ENCODE measurements at places on chromosomes 7 and 10.
A peak's percentile ranks its signal among the peaks of the same experiment; 100 is the strongest.

- DNase-seq: no peak
- H3K27me3 ChIP-seq: no peaks in the 10 kb centered on the region
- no peaks in the 10 kb centered on the region for H3K36me3 ChIP-seq
These were observed 31.9 kb downstream of the LAMB1 start for GRCh38 chr7:107971100-107971499.

DNA sequence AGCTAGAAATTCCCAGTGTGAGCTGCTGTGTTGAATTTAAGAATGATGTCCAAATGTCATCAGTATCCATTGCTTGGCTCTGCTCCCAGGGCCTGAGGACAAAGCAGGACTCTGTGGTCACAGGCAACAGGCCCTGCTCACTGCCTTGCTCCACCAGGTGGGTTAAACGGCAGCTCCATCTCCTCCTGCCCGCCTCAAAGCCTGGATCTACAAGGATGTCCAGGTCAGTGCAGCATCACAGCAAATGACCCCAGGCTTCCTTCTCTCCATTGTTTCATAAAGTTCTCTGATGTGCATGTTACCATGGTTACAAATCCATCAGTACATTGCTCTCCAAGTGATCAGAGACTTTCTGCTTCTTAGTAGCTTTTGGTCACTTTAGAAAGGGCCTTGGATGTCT is 322.0 kb upstream of the ZNF32 start:
- H3K36me3 ChIP-seq: no peaks in the 10 kb centered on the region
- no peaks in the 10 kb centered on the region for H3K27me3 ChIP-seq
- DNase-seq: no peak
- no peaks in the 10 kb centered on the region for H3K4me1 ChIP-seq
- no peak overlapping the region for H3K27ac ChIP-seq
- H3K4me3 ChIP-seq: no peak overlapping the region

DNA sequence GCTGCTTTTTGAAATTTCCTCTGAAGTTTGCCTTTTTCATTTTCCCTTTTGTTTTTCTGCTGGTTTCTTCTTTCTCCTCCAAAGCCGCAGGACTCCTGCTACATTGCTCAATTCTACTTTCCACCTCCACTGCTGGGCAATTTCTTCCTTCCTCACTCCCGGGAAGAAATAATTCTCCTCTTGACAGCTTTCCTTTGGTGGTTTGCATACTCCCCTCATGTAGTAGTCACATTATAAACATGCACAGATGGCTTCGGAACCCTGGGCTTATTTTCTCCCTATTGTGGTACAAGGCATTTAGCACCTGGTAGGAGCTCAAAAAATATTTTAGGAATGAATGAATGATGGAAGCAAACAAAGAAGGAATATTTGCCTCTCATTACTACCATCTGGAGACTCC is 977.2 kb downstream of the LRMDA start:
- H3K4me1 ChIP-seq: no peaks in the 10 kb centered on the region
- H3K36me3 ChIP-seq: no peaks in the 10 kb centered on the region
- no peak for DNase-seq
- H3K27ac ChIP-seq: no peak overlapping the region
- no peaks in the 10 kb centered on the region for H3K27me3 ChIP-seq

DNA sequence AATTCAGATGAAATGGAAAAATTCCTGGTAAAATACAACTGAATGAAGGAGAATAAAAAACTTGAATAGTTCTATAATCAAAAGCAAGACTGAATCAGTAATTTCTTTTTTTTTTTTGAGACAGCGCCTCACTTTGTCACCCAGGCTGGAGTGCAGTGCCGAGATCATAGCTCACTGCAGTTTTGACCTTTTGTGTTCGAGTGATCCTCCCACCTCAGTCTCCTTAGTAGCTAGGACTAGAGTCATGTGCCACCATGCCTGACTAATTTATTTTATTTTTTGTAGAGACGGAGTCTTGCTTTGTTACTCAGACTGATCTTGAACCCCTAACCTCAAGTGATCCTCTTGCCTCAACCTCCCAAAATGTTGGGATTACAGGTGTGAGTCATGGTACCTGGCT is 26.1 kb downstream of the SYPL1 start:
- H3K4me1 ChIP-seq: no peaks in the 10 kb centered on the region
- H3K36me3 ChIP-seq: no peaks in the 10 kb centered on the region
- H3K27me3 ChIP-seq: no peaks in the 10 kb centered on the region
- H3K27ac ChIP-seq: no peak overlapping the region

DNA sequence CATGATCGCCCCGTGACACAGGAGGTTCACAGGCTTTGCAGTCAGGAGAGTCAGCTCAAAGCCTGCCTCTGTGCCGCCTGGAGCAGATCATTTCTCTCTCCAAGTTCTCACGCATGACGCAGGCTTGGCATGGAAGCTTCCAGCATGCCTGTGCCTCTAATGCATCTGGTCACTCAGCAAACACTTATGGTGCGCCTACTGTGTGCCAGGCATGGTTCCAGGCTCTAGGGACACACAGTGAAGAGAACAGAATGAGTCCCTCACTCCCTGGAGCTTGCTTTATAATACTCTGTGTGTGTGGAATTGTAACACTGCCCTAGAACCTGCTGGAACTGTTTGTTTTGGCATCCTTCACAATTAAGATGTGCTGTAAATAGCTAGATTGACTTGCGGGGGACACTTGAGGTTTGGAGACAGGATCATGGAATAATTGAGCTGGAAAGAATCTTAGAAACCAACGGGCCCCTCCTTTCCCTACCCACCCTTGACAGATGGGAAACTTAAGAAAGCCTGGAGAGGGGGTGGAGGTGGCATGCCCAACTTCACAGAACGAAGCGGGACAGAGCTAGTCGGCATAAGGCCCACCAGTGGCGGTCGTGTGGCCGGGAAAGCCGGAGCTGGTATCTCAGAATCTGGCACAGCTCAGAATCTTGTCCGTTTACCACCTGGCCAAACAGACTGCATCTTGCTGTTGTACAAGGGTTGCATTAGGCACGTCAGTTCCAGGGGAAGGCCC is 4.6 kb upstream of the MYH16 start:
- peak overlapping the region; percentile 56 for H3K27ac ChIP-seq
- DNase-seq: peak; percentile 32
- no peak overlapping the region for H3K4me3 ChIP-seq
- H3K36me3 ChIP-seq: no peaks in the 10 kb centered on the region
- H3K27me3 ChIP-seq: no peaks in the 10 kb centered on the region

DNA sequence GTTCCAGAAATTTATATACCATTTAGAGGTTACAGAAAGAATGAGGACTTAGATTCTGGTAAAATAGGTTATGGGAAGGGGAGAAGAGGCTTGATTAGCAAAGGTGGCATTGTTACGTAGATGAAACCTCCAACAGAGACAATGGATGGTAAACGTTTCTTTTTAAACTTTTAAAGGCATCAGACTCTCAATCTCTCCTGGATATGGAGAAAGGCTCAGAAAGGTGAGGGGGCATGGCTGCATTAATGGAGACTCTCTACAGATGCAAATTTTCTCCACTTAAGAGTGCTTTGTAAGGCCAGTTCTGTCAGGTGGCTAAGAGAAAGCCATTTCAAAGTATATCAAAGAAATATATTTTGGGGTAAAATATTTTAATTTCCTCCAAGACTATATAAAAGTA is 240.9 kb upstream of the PTER start:
- H3K4me1 ChIP-seq: no peaks in the 10 kb centered on the region
- no peaks in the 10 kb centered on the region for H3K36me3 ChIP-seq
- H3K27ac ChIP-seq: no peak overlapping the region
- no peak for DNase-seq
- H3K27me3 ChIP-seq: no peaks in the 10 kb centered on the region
- H3K4me3 ChIP-seq: no peak overlapping the region

DNA sequence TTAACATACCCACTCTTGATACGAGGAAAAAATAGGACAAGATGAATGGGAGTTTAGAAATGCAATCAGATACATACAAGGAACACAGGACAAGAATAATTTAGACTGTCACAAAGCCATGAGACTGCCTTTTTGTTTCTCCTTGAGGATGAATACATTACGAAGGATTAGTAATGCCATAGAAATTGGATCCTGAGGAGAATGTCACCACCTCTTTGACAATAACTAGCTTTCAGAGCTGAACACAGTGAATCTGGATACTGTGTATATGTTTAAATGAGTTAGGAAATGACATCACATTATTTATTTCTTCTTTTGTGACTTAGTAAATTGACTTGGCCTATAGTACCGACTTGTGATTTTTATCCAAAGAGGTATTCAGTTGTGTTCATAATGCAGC is 596.3 kb upstream of the CNTNAP2 start:
- no peak overlapping the region for H3K27ac ChIP-seq
- no peaks in the 10 kb centered on the region for H3K4me1 ChIP-seq

GRCh38 chr7:100567751-100568175 is 5.9 kb downstream of the SAP25 start:
- no peaks in the 10 kb centered on the region for H3K27me3 ChIP-seq
- H3K4me1 ChIP-seq: peaks cover 6% of the 10 kb centered on the region
- no peak overlapping the region for H3K27ac ChIP-seq
- no peak for DNase-seq
- H3K36me3 ChIP-seq: no peaks in the 10 kb centered on the region

GRCh38 chr7:47484923-47485639 is 96.8 kb downstream of the TNS3 start:
- H3K4me1 ChIP-seq: no peaks in the 10 kb centered on the region
- no peak for DNase-seq
- no peaks in the 10 kb centered on the region for H3K27me3 ChIP-seq

DNA sequence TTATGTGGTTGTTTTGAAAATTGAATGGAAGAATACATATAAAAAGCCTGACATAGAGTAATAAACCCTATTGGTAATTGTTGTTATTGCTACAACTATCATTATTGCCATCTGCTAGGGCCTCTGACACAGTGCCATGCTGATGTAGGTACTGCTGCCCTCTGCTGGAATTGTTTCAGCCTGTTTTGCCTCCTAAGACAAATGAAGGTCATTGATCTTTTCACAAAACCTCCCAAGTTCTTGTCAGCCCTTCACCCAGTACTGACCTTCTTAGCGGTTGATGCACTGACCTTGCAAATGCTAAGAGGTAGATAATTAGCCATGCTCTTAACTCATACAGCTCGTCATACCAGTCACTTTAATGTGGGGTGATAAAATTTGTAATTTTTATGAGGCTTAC is 975.2 kb downstream of the SORCS1 start:
- H3K4me1 ChIP-seq: no peaks in the 10 kb centered on the region
- no peaks in the 10 kb centered on the region for H3K36me3 ChIP-seq
- DNase-seq: no peak
- no peak overlapping the region for H3K4me3 ChIP-seq
- no peak overlapping the region for H3K27ac ChIP-seq

DNA sequence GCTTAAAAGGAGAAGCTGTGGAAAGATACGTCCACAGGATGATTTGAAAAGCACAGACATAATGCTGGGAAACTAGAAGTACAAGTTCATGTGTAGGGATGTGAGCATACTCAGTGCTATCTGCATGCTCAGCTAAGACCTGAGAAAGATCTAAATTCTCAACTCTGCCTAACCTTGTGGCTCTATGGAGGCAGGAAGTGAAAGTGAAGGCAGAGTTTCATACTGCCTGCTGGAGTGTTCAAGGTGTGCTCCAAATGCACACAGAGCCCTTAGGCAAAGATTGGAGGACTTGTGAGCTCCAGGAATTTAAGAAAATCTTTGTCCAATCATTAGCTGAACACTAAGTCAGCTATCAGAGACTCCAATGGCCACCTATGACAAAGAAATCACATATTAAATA is 190.9 kb downstream of the RNLS start:
- no peaks in the 10 kb centered on the region for H3K4me1 ChIP-seq
- no peaks in the 10 kb centered on the region for H3K36me3 ChIP-seq
- H3K4me3 ChIP-seq: no peak overlapping the region
- no peak for DNase-seq
- H3K27ac ChIP-seq: no peak overlapping the region
- H3K27me3 ChIP-seq: no peaks in the 10 kb centered on the region

- H3K4me3 ChIP-seq: no peak overlapping the region
- H3K27ac ChIP-seq: no peak overlapping the region
- H3K36me3 ChIP-seq: no peaks in the 10 kb centered on the region
- H3K4me1 ChIP-seq: no peaks in the 10 kb centered on the region
- no peak for DNase-seq
These were observed 125.9 kb upstream of the LYZL2 start for GRCh38 chr10:30755441-30755953.

DNA sequence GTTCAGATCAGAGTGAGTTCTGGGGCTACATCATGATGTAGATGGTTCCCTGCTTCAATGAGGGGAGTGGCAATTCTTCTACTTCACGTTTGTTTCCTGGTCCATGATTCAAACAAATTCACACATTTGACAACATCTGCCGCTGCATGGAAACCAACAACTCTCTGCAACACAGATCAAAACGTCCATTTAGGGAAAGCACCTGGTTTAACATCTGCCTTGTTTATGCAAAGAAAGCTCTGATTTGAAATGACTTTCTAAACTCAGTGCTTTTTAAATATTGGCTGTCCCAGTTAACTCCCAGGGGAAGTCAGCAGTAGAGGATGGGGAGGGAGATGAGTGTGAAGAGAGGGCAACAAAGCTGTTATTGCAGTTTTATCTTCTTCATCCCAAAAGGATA is 93.8 kb downstream of the GAD2 start:
- H3K27ac ChIP-seq: no peak overlapping the region
- H3K4me1 ChIP-seq: no peaks in the 10 kb centered on the region
- H3K4me3 ChIP-seq: no peak overlapping the region

DNA sequence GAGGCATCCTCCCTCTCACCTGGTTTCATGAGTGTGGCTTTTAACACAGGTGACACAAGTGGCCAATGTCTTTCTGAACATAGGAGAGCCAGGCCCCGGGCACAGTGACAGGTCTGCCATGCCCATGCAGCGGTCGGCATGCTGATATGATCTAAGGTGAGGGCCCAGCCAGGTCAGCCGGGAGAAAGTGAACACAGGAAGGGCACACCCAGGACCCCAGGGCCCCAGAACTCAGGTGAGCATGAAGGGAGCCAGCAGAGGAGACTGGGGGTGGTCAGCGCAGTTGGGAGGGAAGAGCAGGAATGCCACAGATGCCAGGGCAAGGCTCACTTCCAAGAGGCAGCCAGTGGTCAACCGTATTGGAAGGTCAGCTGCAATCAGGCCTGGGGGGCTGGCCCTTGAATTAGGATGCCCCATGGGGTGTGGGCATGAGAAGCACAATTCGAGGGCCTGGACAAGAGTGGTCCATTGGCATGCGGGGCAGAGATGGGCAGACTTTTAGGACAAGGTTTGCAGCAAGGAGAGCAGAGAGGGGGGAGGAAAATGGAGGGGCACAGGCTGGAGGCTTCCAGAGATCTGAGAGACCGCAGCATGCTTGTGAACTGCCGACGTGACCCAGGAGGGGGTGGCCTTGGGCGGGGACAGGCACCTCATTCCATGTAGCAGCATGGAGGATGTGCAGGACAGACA is 3.9 kb upstream of the INPP5A start:
- H3K27ac ChIP-seq: no peak overlapping the region
- peaks cover 4% of the 10 kb centered on the region for H3K4me1 ChIP-seq
- DNase-seq: no peak
- no peak overlapping the region for H3K4me3 ChIP-seq
- no peaks in the 10 kb centered on the region for H3K36me3 ChIP-seq

Data from prostate gland (tissue), 2 donors.